ENCODE measurements at places on chromosomes 1 and 21. TPM values are rescaled to one million over a fixed set of nuclear protein-coding genes. Genes with fewer than 3 reads are reported as not detected.

DNA sequence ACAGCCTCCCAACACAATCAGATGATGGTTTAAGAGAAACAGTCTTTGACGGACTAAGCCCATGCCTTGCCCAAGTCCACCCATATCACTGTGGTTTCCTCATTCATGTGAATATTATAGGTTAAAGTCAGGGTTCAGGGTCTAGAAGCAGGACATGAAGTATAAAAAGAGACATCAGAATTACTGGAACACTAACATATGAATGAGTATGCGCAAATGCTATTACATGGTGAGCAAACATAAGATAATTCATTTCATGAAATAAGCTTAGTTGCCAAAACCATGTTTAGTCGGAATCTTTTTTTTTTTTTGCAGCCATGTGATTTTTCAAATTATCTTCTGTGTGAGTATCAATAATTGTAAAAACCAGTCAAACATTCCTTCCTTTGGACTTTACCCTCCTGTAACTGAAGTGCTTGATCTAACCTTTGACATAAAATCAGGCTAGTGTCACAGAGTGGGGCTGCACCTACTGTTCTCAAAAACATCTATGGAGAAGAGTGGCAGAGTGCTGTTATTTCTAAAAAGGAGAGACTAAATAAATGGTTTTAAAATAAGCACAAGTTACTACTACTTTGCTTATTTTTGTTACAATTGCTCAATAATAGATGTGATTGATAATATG is 84.9 kb upstream of the NRIP1 start:
- DNase-seq: no peak

GRCh38 chr1:115423776-115424175 is 85.7 kb upstream of the NGF start:
- DNase-seq: no peak

- peak; percentile 26 for DNase-seq
Measured at GRCh38 chr21:43903451-43904091, 38.5 kb downstream of the AGPAT3 start.

DNA sequence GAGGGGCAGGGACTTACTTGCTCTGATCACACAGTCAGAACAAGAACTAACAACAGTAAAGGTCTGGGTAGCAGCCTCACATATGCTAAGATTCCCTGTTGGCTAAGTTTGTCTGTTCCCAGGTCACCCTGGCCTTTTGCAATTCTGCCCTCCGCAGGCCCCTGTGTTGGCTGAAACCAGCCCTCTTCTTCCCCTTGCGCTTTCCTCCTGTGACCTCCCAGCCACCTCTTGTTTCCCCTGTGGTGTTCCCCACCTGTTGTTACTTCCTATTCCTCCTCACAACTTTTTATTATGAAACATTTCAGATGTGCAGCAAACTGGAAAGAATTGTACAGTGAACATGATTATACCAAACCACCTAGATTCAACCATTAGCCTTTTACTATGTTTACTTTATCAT is 23.4 kb downstream of the MAPKAPK2 start:
- DNase-seq: peak; percentile 51

GRCh38 chr1:1374589-1374928 is 448 bp downstream of the AURKAIP1 start:
- DNase-seq: peak; percentile 27

- no peak for DNase-seq
Measured at GRCh38 chr1:111015222-111015621, 51.5 kb upstream of the LRIF1 start.

SH2D2A gene
- total RNA-seq: 3.4 TPM

PFKL gene
- total RNA-seq: 185 TPM
